Heart right ventricle (tissue), 16 donors: ENCODE measurements at places on chromosomes 7 and 10. TPM values are rescaled to one million over a fixed set of nuclear protein-coding genes. Genes with fewer than 3 reads are reported as not detected.

DNA sequence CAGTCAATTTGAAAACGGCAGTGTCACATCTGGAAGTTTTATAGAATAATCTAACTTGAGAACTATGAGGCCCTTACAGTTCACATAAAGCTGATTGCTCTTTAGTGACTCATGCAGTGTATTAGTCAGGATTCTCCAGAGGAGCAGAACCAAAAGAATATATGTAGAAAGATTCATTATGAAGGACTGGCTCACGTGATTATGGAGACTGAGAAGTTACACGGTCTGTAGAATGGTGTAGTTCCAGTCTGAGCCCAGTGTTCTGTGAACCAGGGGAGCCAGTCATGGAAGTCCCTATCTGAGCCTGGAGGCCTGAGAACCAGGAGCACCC, 21.5 kb downstream of the RBM33 start:
- DNase-seq: no peak

- DNase-seq: no peak
These were observed 19.1 kb downstream of the CTBP2 start for GRCh38 chr10:125141150-125141859.

DNA sequence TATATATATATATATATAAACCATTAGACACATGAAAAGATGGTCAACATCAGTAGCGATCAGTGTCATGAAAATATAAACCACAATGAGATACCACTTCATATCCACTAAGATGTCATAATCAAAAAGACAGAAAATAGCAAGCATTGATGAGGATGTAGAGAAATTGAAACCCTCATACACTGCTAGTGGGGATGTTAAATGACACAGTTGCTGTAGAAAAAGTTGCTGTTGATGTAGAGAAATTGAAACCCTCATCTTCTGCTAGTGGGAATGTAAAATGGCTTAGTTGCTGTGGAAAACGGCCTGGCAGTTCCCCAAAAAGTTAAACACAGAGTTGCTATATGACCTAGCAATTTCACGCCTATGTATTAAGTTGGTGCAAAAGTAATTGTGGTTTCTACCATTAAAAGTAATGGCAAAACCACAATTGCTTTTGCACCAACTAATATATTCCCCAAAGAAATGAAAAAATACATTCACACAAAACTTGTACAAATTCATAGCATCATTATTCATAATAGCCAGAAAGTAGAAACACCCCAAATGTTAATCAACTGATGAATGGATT, 120.5 kb upstream of the ZWINT start:
- no peak for DNase-seq

- no peak for DNase-seq
These were observed 14.1 kb upstream of the CCSER2 start for GRCh38 chr10:84314275-84314674.

- DNase-seq: no peak
These were observed 10.1 kb upstream of the HPS1 start for GRCh38 chr10:98456686-98457482.

DNA sequence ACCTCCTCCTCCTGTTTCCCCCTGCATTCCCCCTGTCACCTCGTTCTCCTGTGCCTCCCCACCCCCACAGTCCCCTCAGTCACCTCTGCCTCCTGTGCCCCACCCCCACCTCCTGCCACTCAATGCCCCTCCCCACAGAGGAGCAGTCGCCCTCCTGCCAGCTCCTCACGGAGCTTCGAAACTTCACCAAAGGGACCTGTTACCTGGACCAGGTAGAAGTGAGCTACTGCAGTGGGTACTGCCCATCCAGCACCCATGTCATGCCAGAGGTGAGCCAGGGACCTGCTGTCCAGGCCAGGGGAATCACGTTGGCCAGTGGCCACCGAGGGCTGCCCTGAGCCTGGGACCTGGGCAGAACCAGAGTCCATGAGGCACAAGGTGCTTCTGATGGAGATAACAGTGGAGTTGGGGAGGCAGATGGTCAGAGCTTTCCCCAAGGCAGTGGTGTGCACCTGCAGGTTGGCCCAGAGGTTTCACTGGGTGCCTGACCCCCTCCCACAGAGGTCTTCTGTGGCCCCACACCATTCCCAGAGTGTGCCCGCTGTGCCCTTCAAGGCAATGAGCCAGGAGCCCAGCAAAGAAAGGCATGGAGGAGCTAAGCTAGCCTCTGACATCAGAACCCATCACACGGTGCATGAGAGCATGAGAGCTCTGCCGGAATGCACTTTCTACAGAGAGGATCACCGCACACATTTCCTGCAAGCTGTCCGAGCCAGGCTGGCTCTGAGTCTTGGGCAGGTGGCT, 7.0 kb upstream of the ZNF862 start:
- DNase-seq: no peak

GRCh38 chr7:26841003-26841739, 23.2 kb downstream of the SKAP2 start:
- DNase-seq: no peak

- DNase-seq: no peak
These were observed 186.5 kb upstream of the TMEM72 start for GRCh38 chr10:44724415-44725174.

DNA sequence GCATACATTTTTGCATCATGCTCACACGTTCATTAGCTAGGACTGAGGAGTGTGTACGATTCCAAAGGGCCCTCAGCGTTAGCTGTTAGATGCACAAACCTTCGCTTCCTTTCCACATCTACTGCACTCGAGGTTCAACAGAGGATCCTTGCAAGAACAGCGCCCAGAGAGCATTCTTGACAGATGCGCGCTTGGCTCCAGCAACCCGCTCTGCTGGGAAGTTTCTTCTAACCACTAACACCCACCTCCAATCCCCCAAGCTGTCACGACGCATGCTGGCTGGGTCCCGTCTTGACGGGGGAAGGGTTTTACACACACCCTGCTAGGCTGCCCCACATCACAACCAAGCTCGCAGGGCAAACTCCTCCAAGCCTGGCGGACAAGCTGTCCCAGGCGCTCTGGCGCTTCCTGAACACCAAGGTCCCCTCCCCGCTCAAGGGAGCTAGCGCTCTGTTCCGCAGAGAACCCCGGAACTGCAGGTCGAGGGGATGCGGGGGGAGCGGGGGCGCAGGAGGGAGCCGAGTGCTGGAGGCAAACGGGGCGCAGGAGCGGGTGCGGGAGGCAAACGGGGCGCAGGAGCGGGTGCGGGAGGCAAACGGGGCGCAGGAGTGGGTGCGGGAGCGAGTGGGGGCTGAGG, 653 bp upstream of the ADRB1 start:
- DNase-seq: peak; percentile 60

DNA sequence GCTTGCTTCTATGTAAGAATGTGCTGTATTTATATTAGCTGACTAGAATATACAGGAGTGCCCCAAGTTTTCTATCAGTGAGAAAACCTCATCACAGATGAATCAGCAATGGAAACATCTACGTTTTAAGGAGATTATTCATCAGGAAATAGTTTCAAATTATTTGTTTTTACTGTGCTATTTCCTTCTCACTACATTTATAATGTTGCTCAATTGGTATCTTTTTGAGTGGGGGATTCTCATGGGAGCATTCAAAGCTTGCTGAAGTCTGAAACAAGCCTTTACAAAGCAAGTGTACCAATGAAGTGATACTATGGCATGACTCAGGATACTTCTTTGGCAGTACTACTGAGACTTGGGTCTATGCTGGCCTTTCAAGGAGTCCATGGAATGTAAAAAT, 191.1 kb upstream of the SLC26A5 start:
- DNase-seq: no peak

DNA sequence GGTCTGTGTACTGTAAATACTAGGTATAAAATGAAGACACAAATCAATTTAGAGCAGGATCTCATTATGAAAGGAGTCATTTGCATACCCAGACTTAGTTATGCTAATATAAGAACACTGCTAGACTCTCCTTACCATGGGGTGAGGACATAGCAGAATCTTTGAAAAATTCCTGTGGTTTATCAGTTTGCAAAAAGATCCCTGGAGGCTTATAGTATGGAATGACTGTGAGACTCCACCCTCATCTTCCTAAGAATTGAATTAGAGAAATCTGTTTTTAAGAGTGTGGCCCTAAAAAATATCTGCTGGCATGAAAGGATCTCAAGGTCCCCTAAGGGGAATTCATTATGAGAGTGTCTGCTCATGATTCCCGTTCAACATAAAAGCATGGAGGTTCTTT, 63.2 kb downstream of the WNT2 start:
- DNase-seq: no peak

- DNase-seq: no peak
These were observed 59.5 kb upstream of the PRKG1 start for GRCh38 chr10:51014680-51015389.

Gene PARD3
- polyA plus RNA-seq: 37.6 TPM

Gene ACTR3C
- polyA plus RNA-seq: 2.7 TPM

Gene TET1
- 0.17 TPM for polyA plus RNA-seq

Gene R3HCC1L
- polyA plus RNA-seq: 3.3 TPM

Gene PILRA
- polyA plus RNA-seq: 2.9 TPM
